ENCODE measurements at places on chromosomes 16 and 17. TPM values are rescaled to one million over a fixed set of nuclear protein-coding genes. Genes with fewer than 3 reads are reported as not detected.
A peak's percentile ranks its signal among the peaks of the same experiment; 100 is the strongest.

GRCh38 chr17:7794075-7794663 is 39.8 kb upstream of the KDM6B start:
- no peak for DNase-seq

- no peak for DNase-seq
Measured at GRCh38 chr17:9938764-9939163, 33.7 kb upstream of the RCVRN start.

DNA sequence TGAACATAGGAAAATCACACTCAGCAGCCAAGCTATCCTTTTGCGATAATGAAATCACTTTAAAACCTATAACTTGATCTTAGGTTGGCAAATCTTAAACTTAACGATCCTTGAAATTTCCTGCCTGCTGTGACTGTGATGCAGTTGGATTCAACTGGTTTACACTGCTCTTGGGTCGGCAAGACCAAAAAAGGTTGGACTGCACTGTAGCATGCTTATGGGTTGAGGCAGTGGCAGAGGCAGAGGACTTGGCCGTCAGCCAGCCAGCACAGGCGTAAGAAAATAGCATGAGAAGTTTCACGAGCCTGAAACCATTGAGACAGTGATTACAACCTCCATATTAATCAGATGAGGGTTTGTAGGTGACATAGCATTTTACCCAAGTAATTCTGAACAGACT is 21.4 kb downstream of the WSB1 start:
- no peak for DNase-seq

GRCh38 chr17:75601057-75601987 is 13.7 kb downstream of the MYO15B start:
- DNase-seq, result peak; percentile 50

DNA sequence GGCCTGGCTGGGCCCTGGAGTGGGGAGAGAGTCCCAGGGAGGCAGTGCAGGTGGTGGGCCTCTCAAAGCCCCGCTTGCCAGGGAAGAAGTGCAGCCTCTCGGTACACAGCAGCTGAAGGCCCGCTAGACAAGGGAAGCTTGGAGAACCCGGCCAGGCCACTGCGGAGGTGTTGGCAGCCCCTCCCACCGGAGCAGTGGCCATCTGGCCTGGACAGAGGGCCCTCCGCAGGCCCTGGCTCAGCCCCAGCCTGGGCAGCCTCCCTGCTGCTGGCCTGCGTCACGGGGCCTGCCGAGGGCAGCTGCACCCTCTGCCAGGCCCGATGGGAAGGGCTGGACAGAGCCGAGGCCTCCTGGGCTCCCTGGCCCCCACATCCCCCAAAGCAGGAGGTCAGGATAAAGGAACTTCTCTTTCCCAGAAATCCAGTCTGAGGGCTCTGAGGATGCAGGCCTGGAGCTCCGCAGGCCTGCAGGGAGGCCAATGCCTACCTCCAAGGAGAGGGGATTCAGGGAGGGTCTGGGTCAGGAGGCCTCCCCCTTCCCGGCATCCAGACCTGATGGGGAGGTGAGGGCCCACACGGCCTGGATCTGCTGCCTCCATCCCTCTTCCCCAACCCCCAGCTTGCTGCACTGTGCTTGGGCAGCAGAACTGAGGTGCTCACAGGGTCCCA is 4.3 kb downstream of the SPPL2C start:
- DNase-seq, result no peak

- DNase-seq, result no peak
Measured at GRCh38 chr17:37701496-37701898, 43.4 kb downstream of the HNF1B start.

GRCh38 chr16:16016388-16016964 is 67.1 kb downstream of the ABCC1 start:
- DNase-seq, result no peak

DNA sequence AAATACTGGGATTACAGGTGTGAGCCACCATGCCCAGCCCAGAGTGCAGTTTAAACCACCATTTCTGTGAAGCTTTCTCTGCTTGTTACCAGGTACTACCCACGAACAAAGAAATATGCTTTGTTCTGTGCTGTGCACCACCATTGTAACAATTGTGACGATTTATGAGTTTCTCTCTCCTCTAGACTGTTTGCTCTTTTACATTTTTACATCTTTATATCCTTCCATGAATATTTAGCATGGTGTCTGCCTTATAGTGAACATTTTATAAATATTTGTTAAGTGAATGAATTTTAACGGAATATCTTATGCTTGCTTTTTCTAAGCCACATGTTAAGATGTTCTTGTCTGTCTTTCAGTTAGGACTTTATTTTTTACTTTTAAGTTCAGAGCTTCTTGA is 60.3 kb downstream of the OMG start:
- no peak for DNase-seq

DNA sequence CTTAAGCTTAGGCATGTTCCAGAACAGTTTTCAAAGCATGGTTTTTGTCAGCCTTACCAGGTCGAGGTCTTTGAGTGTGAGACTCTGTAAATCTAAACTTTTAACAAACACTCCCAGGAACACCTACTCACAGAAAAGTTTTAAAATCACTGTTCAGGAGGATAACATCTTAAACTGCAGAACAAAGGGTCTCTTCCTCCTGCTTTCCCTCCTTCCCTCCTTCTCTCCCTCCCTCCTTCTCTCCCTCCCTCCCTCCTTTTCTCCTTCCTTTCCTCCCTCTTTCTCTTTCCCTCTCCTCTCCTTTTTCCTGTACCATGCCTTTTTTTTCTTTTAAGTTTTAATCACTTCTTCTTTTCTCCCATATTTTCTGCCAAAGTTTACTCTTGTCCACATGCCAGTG is 153.5 kb upstream of the MAF start:
- DNase-seq, result no peak

DNA sequence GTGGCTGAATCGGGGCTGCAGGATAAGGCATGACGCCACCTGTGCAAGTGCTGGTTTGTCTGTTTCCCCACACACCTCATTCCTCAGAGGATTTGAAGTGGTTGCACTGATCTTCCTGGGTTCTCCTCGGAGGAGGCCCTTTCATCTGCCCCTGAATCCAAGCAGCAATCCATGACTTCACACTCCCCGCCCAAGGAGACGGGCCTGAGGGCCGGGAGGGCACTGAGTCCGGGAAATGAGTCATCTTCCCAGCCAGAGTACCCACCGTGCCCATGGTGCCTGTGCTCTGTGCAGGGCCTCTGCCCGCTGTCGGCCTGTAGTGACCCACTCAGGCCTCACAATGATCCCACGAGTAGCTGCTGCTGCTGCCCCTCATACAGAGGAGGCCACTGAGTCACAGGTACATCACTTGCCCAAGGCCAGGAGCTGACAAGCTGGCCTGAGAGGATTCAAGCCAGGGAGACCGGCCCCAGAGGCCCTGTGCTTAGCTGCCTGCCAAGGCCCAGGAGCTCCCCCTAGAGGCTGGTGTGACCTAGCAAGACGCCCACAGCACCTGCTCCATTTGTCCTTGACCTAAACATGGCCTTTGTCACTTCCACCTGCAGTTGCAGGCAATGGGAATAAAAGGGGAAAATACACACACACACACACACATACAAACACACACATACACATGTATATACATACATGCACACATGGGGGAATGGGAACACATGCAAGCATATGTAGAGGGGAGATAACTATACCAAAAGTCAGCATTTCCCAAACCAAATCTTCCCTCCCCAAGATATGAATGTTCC is 240.0 kb downstream of the C16orf95 start:
- DNase-seq, result no peak

- no peak for DNase-seq
Measured at GRCh38 chr16:30397056-30397455, 1.8 kb downstream of the ZNF48 start.

GRCh38 chr17:43352579-43353331 is 46.0 kb upstream of the ARL4D start:
- no peak for DNase-seq

DNA sequence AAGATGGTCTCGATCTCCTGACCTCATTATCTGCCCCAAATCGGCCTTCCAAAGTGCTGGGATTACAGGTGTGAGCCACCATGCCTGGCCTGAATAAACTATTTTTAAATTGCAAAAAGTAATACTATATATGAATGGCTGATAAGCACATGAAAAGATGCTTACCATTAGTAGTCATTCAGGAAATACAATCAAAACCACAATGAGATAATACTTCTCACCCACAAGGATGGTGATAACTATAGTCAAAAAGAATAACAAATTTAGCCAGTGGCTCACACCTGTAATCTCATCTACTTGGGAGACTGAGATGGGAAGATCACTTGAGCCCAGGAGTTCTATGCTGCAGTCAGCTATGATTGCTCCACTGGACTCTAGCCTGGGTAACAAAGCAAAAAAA is 2.4 kb upstream of the TACO1 start:
- no peak for DNase-seq

GRCh38 chr16:10558305-10558704 is 22.1 kb downstream of the EMP2 start:
- DNase-seq, result no peak

- DNase-seq, result no peak
Measured at GRCh38 chr16:14958970-14959369, 15.9 kb upstream of the PDXDC1 start.

The CTRL gene
- 10.5 TPM for total RNA-seq

The CRHR1 gene
- total RNA-seq, result not detected

The PRAC1 gene
- total RNA-seq, result not detected

The SLC6A2 gene
- not detected for total RNA-seq

The AURKB gene
- not detected for total RNA-seq

The TBC1D3 gene
- total RNA-seq, result 2.5 TPM

The VAT1L gene
- total RNA-seq, result not detected

The TAT gene
- not detected for total RNA-seq

The ZNF263 gene
- 60.1 TPM for total RNA-seq

The ZSCAN10 gene
- total RNA-seq, result not detected

The CLDN9 gene
- not detected for total RNA-seq

The TBC1D3G gene
- total RNA-seq, result not detected

Measured in naive thymus-derived CD8-positive, alpha-beta T cell (primary cell).